ENCODE measurements at places on chromosomes 11 and 22. TPM values are rescaled to one million over a fixed set of nuclear protein-coding genes. Genes with fewer than 3 reads are reported as not detected.

The RAG1 gene
- total RNA-seq = 0.53 TPM

The MRGPRF gene
- total RNA-seq = 33.0 TPM

The DDX25 gene
- not detected for total RNA-seq

The CRYBB2 gene
- total RNA-seq = not detected

The UBQLNL gene
- 0.13 TPM for total RNA-seq

The CYTH4 gene
- 0.06 TPM for total RNA-seq

The CYB5R2 gene
- total RNA-seq = 4.6 TPM

The RIMBP3B gene
- 0.26 TPM for total RNA-seq

The LRP4 gene
- 1.1 TPM for total RNA-seq

The ZP1 gene
- total RNA-seq = not detected

The C11orf68 gene
- total RNA-seq = 25.0 TPM

The CNGA4 gene
- 0.06 TPM for total RNA-seq

Measured in aortic smooth muscle cell (primary cell).